A549 treated with ZK216348 at 1 μM for 4 hours (cell line): ENCODE measurements at places on chromosomes 13 and 19. TPM values are rescaled to one million over a fixed set of nuclear protein-coding genes. Genes with fewer than 3 reads are reported as not detected.

Gene ALOX5AP
- total RNA-seq = 4.7 to 9.0 TPM (median 7.1 TPM) in 5 replicates

Gene GPR12
- not detected in 5 replicates for total RNA-seq

Gene MYO16
- total RNA-seq = 0.08 to 0.09 TPM in 2 of 5 replicates, not detected in the others

Gene HRC
- total RNA-seq = 0.19 TPM in 1 of 5 replicates, not detected in the others

Gene ELL
- 3.7 to 6.5 TPM (median 5.4 TPM) in 5 replicates for total RNA-seq

Gene SIRT6
- 17.4 to 39.4 TPM (median 36.8 TPM) in 5 replicates for total RNA-seq

Gene MTUS2
- total RNA-seq = 0.04 to 0.05 TPM in 2 of 5 replicates, not detected in the others

Gene ZNF737
- total RNA-seq = 0.22 TPM in 1 of 5 replicates, not detected in the others

Gene WDR88
- total RNA-seq = not detected in 5 replicates

Gene PTH2
- not detected in 5 replicates for total RNA-seq

Gene ACTMAP
- total RNA-seq = 13.2 to 20.0 TPM (median 18.7 TPM) in 5 replicates

Gene GJB2
- total RNA-seq = 0.53 to 0.84 TPM (median 0.77 TPM) in 5 replicates

Gene CYP2A7
- total RNA-seq = not detected in 5 replicates

Gene CLEC11A
- 5.1 to 11.7 TPM (median 9.1 TPM) in 5 replicates for total RNA-seq

Gene TRAPPC5
- 43.1 to 110 TPM (median 100 TPM) in 5 replicates for total RNA-seq

Gene ZNF729
- total RNA-seq = not detected in 5 replicates

Gene ZNF8
- total RNA-seq = 0.93 to 1.4 TPM (median 1.1 TPM) in 5 replicates

Gene OR7A5
- total RNA-seq = not detected in 5 replicates

Gene GNG14
- total RNA-seq = not detected in 5 replicates

Gene CLEC4M
- not detected in 5 replicates for total RNA-seq

Gene TMEM59L
- total RNA-seq = 5.8 to 6.2 TPM (median 6.0 TPM) in 5 replicates

Gene MEDAG
- 0.13 to 0.47 TPM (median 0.21 TPM) in 4 of 5 replicates, not detected in the other for total RNA-seq

Gene NXNL1
- total RNA-seq = not detected in 5 replicates

Gene SIAH3
- not detected in 5 replicates for total RNA-seq

Gene CRLF1
- total RNA-seq = 2.6 to 5.8 TPM (median 3.3 TPM) in 5 replicates

Gene S1PR2
- total RNA-seq = 0.65 to 1.2 TPM (median 0.86 TPM) in 5 replicates

Gene PSG1
- total RNA-seq = 0.20 to 0.56 TPM (median 0.26 TPM) in 5 replicates

Gene ZNF626
- total RNA-seq = not detected in 5 replicates

Gene KIR2DL3
- total RNA-seq = not detected in 5 replicates

Gene SLC1A5
- total RNA-seq = 178 to 276 TPM (median 249 TPM) in 5 replicates

Gene RYR1
- 3.0 to 7.3 TPM (median 5.6 TPM) in 5 replicates for total RNA-seq

Gene AP1M2
- 37.1 to 45.1 TPM (median 38.9 TPM) in 5 replicates for total RNA-seq

Gene PRR20D
- total RNA-seq = not detected in 5 replicates

Gene PCDH9
- total RNA-seq = 6.2 to 7.5 TPM (median 7.2 TPM) in 5 replicates

Gene ZNF738
- 0.51 to 1.0 TPM (median 0.66 TPM) in 5 replicates for total RNA-seq

Gene C19orf85
- not detected in 5 replicates for total RNA-seq

Gene KLHL1
- not detected in 5 replicates for total RNA-seq

Gene KLF1
- total RNA-seq = not detected in 5 replicates

Gene C2CD4C
- total RNA-seq = 0.14 to 0.75 TPM (median 0.46 TPM) in 5 replicates

Gene TNFSF9
- total RNA-seq = 3.2 to 6.5 TPM (median 6.1 TPM) in 5 replicates

Gene ZNF417
- 3.4 to 5.1 TPM (median 4.2 TPM) in 5 replicates for total RNA-seq

Gene FGF22
- total RNA-seq = 0.21 to 1.0 TPM (median 0.87 TPM) in 5 replicates

Gene KIR2DL1
- total RNA-seq = not detected in 5 replicates

Gene ANKRD27
- 31.1 to 50.8 TPM (median 40.9 TPM) in 5 replicates for total RNA-seq

Gene RASGRP4
- total RNA-seq = 0.06 to 0.45 TPM in 2 of 5 replicates, not detected in the others

Gene SLC5A5
- total RNA-seq = 0.07 to 0.33 TPM (median 0.20 TPM) in 5 replicates
